ENCODE measurements at places on chromosomes 6 and 20. TPM values are rescaled to one million over a fixed set of nuclear protein-coding genes. Genes with fewer than 3 reads are reported as not detected.

- no peak for DNase-seq
Measured at GRCh38 chr20:24838546-24839535, 110.2 kb upstream of the CST7 start.

- DNase-seq, result no peak
Measured at GRCh38 chr6:6406715-6407070, 86.2 kb upstream of the F13A1 start.

DNA sequence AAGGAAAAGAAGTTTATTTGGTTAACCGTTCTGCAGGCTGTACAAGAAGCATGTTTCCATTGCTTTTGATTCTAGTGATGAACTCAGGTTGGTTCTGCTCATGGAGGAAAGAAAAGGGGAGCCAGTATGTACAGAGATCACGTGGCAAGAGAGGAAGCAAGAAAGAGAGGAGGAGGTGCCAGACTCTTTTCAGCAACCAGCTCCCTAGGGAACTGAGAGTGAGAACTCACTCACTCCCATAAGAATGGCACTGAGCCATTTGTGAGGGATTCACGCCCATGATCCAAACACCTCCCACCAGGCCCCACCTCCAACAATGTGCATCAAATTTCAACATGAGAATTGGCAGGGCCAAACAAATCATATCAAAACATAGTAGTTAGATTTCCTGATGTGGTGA, 649.1 kb downstream of the EPM2A start:
- peak; percentile 29 for DNase-seq

DNA sequence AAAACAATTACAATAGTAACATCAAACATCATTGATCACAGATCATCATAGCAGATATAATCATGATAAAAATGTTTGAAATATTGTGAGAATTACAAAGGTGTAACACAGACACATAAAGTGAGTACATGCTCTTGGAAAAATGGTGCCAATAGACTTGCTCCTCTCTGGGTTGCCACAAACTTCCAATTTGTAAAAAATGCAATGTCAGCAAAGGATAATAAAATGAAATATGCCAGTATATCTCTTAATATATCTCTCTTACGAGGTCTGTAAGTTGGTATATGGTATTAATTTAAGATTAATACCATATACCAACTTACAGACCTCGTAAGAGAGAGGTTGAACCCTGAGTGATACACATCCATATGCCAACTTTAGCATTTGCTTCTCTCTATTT, 13.4 kb upstream of the CST3 start:
- no peak for DNase-seq

DNA sequence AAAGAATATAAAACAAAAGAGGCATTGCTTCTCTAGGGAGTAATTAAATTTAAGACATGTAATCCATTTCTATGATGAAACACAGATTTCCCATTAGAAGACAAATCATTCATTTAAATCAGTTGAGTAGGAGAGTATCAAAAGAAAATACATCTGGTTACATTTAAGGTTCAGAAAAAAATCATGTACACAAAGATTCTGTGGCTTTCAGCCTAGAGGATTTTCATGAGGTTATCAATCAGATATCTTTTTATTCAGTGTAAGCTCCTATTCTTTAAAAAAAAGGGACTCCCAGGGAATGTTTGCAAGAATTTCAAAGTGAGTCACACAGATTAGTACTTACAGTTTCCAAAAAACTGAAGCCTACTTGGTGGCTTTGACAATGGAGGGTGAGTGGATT, 24.9 kb downstream of the COL21A1 start:
- DNase-seq, result no peak

DNA sequence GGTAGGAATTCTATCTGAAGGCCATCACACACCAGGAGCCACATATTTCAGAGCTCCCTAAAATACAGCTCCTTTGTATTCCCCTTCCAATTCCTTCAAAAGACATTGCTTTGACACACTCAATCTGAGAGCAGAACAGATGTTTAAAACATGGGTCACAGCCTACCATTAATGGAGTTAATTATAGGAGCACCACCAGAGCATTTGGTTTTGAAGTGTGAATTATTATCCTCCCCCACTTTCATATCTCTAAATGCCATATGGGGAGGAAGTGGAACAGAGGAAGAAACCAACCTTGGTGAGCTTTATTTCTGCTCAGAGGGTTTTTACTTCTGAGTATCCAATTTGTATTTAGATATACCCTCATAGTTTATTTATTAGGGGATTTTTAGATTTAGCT, 50.7 kb upstream of the TNFRSF21 start:
- DNase-seq, result no peak

GRCh38 chr6:161354956-161355355, 81.1 kb upstream of the AGPAT4 start:
- DNase-seq, result no peak

- peak; percentile 79 for DNase-seq
Measured at GRCh38 chr6:112780498-112781096, 433.5 kb downstream of the RFPL4B start.

GRCh38 chr6:170046791-170047626, 243.9 kb downstream of the DLL1 start:
- no peak for DNase-seq

GRCh38 chr6:12249541-12250382, 40.4 kb upstream of the EDN1 start:
- DNase-seq, result no peak

GRCh38 chr20:45427236-45428149, 11.6 kb downstream of the PIGT start:
- no peak for DNase-seq

DNA sequence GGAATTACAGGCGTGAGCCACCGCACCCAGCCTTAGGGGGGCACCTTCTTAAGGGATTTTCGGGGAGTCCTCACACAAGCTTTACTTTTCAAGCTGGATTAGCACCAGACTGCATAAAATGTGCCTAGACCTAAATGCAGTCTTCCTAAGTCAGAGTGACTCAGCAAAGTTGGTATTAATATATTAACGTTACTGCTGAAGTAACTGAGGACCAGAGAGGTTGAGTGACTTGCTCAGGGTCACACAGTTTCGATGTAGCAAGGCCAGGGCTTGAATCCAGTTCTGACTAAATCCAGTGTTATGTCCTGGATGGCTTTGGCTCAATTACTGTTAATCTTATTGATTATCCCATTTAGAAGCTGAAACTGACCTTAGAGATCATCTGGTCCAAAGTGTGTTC, 13.4 kb downstream of the EDEM2 start:
- no peak for DNase-seq

DNA sequence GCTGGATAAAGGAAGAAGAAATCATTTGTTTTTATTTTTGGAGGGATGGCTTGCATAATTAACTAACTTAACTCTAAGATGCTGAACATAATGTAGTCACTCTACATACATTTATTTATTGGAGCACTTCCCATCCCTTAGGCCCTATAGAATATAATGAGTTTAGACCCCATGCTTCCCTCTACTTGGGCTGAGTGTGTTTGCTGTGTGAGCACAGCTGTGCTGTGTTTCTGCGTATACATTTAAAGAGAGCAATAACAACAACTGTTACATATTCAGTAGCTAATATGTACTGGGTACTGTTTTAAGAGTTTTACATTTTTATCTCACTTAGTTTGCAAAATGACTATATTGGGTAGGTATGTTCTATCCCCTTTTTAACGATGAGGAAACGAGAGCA, 736.6 kb upstream of the NRSN1 start:
- no peak for DNase-seq

DNA sequence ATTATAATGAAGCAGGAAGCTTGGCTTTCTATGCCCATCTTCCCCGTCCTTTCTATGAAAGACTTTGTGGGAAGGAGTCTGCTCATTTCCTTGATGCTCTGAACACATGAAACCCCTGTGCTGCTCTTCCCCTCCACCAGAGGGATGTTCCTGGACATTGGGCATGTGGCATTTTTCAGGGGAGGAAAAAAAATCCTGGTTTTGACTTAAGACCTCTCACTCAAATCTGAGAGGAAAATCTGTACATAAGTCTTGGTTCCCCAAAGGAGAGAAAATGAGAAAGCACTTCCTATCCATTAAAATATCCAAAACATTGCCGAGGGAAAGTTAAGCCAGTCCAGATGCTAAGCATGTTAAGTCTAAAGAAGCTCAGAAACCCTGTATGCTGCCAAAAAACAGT, 393.0 kb downstream of the PAX1 start:
- DNase-seq, result no peak

DNA sequence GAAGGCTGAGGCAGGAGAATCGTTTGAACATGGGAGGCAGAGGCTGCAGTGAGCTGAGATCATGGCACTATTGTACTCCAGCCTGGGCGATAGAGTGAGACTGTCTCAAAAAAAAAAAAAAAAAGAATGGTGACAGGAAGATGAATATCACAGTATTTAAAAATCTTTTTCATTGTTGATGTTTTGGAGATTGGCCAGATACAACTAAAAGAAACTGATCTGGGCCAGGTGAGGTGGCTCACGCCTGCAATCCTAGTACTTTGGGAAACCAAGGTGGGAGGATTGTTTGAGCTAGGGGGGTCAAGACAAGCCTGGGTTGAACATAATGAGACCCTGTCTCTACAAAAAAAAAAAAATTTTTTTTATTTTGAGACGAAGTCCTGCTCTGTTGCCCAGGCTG, 52.1 kb downstream of the TRAF3IP2 start:
- DNase-seq, result no peak

DNA sequence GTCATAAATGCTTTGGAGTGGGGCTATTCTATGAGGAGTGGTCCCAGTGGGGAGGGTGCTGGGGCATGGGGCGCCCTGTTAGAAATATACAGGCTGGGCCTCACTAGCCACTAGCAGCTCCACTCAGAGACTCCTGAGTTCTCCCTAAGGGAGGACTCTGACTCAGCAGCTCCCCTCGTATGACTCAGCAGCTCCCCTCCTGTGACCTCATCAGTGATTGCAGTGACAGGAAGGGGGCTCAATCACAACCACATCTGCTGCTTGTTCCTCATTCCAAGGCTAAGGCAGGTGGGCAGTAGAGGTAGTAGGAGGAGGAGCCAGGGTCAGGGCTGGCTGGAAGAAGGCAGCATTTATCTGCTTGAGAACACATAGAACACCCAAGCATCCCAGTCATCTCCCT, 73.7 kb downstream of the PRND start:
- DNase-seq, result no peak

- no peak for DNase-seq
Measured at GRCh38 chr6:44041461-44042260, 85.6 kb downstream of the MRPL14 start.

DNA sequence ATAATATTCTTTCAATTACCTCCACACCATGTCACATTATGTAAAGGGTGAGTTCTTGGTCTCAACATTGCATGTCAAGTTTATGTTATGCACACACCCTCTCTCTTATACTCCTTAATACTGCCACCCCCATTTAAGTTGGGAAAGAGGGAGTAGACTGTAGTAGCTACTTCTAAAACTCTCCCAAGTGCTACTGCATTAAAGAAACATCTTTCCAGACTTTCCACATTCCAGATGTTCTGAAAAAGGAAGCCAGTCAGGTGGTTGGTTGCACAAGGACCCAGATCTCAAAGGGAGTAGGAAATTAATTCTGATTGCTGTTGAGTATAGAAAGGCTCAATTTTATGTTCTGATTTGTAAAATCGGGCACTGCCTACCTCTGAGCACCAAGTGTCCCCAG, 419.5 kb downstream of the CD83 start:
- DNase-seq, result no peak

GRCh38 chr6:70186461-70186860, 116.4 kb downstream of the COL9A1 start:
- DNase-seq, result no peak

- no peak for DNase-seq
Measured at GRCh38 chr20:33858666-33859065, 47.5 kb downstream of the CHMP4B start.

GRCh38 chr20:62292108-62292507, 10.7 kb upstream of the ADRM1 start:
- DNase-seq, result no peak

DNA sequence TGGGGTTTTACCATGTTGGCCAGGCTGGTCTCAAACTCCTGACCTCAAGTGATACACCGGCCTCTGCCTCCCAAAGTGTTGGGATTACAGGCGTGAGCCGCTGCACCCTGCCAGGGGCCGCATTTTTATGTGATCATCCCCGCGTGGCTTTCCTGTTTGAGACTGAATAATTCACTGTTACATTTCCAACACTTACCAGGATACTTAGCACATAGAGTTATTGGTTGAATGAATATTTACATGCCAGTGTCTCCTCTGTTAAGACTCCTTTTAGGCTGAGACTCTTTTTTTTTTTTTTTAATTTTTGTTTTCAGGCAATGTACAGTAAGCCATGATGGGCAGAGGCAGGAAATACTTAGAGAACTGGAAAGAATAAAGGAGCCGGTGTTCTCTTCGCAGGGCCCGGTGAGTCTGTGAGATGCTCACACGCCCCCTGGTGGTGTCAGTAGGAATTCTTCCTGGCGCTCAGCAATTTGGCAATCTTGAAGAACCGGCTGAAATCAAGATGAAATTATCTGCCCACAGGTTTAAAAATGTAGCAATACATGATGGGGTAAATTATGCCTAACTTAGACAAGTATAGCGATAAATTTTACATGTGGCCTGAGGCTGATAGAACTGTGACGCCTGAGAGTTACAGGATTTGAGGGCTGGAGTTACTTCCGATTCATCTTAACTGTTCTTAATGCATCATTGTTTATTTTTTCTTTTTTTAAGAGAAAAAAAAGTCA, 7.6 kb upstream of the RNF114 start:
- peak; percentile 81 for DNase-seq

DNA sequence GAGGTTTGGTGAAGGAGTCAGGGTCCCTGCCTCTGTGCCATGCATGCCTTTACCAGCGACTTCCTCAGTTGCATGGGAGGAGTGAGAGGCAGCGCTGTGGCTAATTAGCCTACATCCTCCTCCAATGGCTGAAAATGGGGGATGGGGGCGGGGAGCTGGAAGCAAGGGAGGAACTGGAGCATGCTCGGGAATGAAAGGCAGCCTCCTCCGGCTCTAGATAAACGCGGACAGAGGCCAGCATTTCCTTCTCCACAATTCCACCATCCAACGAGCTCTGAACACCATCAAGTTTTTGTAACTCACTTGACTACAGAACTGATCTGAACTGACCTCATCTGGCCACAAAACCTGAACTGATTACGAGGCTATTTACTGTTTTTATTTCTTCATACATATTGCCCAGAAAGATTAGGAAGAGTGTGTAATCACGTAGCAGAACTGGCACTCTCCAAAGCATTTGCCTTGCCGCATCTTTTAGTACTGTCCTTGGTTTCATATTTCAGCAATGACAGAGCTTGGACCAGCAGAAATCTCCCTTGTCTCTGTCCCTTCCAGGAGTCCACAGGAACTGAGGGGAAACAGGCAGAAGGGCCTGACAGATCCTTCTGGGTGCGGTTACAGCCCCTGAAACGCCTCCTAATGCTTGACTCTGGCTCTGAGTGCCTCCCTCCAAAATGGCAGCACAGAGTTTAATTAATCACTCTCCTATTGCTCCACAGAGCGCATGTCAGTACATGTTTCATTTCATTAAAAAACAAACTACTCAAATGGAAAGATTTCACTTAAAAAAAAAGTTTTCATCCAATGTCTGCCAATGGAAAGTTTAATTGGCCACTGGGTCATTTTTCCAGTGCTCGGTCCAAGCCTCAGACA, 58.2 kb upstream of the TRAF3IP2 start:
- peak; percentile 65 for DNase-seq

- no peak for DNase-seq
Measured at GRCh38 chr20:44746367-44747165, 901 bp downstream of the KCNK15 start.

Gene INSM1
- polyA plus RNA-seq, result not detected

Gene MCHR2
- not detected for polyA plus RNA-seq

Gene HLA-G
- polyA plus RNA-seq, result 0.24 TPM

Gene AAR2
- polyA plus RNA-seq, result 7.8 TPM

Gene PGC
- not detected for polyA plus RNA-seq

Gene ZFP57
- polyA plus RNA-seq, result not detected

Gene IL17A
- not detected for polyA plus RNA-seq

Gene IL20RA
- polyA plus RNA-seq, result 0.19 TPM

Gene MTHFD1L
- polyA plus RNA-seq, result 9.1 TPM

Gene ARMH2
- polyA plus RNA-seq, result not detected

Measured in heart left ventricle (tissue), 16 donors.